Left ventricle myocardium inferior (tissue), 1 donor: ENCODE measurements at places on chromosomes 7 and 10.

DNA sequence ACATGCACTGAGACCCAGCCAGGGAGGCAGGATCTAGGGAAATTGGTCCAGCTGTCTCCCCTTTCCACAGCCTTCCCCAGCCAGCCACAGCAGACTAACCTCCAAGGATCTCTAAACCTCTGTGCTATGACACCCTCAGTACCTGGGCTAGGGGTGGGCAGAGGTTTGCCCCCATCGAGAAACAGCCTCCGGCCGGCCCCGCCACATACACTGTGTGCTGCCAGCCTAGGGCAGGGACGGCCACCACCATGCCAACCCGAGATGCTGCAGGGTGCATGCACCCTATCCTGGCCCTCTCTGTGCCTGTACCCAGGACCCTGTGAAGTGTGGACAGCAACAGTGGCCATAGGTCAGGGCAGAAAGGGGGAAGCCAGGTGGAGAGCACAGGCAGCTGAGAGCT lies 58.1 kb downstream of the PARP12 start:
- DNase-seq: no peak

- DNase-seq: no peak
Observed at GRCh38 chr10:109668154-109668665, 255.1 kb downstream of the XPNPEP1 start.

DNA sequence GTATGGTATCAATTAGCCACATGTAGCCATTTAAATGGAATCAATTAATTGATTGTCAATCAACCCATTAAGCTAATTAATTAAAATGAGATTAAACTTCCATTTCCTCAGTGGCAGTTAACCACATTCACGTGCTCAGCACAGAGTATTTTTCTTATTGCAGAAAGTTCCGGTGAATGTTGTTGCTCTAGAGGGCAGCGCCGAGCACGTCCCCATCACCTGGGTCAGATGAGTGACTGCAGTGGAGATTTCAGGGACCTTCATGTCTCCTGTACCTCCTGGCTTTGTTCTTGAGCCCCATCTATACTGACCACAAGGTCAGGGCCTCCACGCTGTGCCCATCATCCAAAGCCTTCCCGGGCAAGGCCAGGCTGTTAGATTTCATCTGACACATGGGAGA lies 168.8 kb upstream of the MKI67 start:
- no peak for DNase-seq

GRCh38 chr7:67916571-67917436 lies 920.2 kb downstream of the TYW1 start:
- DNase-seq: no peak

DNA sequence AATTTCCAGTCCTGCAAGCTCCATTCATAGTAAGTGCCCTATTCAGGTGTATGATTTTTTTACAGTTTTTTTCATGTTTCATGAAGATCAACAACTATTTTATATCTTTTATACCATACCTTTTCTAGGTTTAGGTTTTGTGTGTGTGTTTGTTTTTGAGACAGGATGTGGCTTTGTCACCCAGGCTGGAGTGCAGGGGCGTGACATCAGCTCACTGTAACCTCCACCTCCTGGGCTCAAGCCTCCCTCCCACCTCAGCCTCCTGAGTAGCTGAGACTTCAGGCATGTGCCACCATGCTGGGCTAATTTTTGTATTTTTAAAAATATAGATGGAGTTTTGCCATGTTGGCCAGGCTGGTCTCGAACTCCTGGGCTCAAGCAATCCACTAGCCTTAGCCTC lies 35.0 kb downstream of the ARMH3 start:
- DNase-seq: no peak
